Kidney (tissue), 22 donors: ENCODE measurements at places on chromosomes 2 and 18.

- DNase-seq, result no peak
- H3K27me3 ChIP-seq, result no peaks in the 10 kb centered on the region
- no peak overlapping the region for H3K4me3 ChIP-seq
- H3K27ac ChIP-seq, result no peak overlapping the region
- no peaks in the 10 kb centered on the region for H3K4me1 ChIP-seq
Measured at GRCh38 chr18:8001711-8002301, 434.7 kb downstream of the PTPRM start.

DNA sequence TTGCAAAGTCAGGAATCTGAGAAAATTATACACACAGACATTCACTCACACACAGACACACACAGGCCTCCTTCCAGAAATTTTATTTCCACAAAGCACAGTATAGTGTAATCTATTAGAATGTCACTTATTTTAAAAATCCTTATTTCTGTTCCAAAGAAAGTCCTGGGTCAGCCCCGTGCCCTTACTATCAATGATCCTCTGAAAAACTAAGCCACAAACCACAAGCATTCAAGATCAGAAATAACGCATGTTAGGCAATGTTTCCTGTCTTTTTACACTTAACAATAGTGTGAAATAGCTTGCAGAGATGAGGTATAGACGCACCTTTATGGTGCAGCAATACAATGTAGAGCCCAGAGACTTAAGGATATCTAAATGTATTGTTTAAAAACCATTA is 25.8 kb downstream of the TBC1D8 start:
- no peaks in the 10 kb centered on the region for H3K36me3 ChIP-seq
- H3K4me3 ChIP-seq, result no peak overlapping the region
- peaks cover 48% of the 10 kb centered on the region for H3K4me1 ChIP-seq
- DNase-seq, result no peak
- H3K27me3 ChIP-seq, result no peaks in the 10 kb centered on the region

- H3K4me3 ChIP-seq, result no peak overlapping the region
- H3K36me3 ChIP-seq, result no peaks in the 10 kb centered on the region
- DNase-seq, result no peak
- H3K4me1 ChIP-seq, result peaks cover 5% of the 10 kb centered on the region
- H3K27me3 ChIP-seq, result no peaks in the 10 kb centered on the region
Measured at GRCh38 chr18:58507880-58508279, 121.0 kb downstream of the ALPK2 start.

- no peak for DNase-seq
- H3K27ac ChIP-seq, result no peak overlapping the region
- H3K36me3 ChIP-seq, result no peaks in the 10 kb centered on the region
- peaks cover 68% of the 10 kb centered on the region for H3K27me3 ChIP-seq
Measured at GRCh38 chr2:181682026-181682789, 1.9 kb upstream of the NEUROD1 start.

- no peak for DNase-seq
- peaks cover 8% of the 10 kb centered on the region for H3K36me3 ChIP-seq
Measured at GRCh38 chr2:207901401-207901800, 123.9 kb downstream of the PLEKHM3 start.

DNA sequence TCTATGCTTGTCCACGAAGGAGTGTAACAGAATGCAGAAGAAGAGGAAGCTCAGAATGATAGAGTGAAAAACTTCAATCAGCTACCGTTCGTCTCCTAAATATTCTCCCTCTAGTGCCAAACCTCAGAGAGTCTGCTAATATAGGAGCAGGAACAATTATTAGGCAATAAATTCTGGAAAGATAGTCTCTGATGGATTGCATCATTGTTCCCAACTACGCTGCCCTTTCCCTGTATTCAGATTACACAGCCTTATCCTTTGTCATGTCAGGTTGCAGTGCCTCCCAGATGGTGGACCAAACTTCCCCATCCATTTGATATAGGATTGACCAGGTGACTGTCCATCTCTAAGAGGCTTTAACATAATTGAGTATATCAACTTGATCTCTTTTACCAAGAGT is 811.5 kb upstream of the CHAC2 start:
- H3K27me3 ChIP-seq, result no peaks in the 10 kb centered on the region
- no peak for DNase-seq
- no peaks in the 10 kb centered on the region for H3K36me3 ChIP-seq
- no peak overlapping the region for H3K4me3 ChIP-seq
- H3K4me1 ChIP-seq, result no peaks in the 10 kb centered on the region

GRCh38 chr2:102368461-102369109 is 13.0 kb downstream of the IL18R1 start:
- H3K4me3 ChIP-seq, result no peak overlapping the region
- no peak overlapping the region for H3K27ac ChIP-seq
- H3K4me1 ChIP-seq, result no peaks in the 10 kb centered on the region
- no peaks in the 10 kb centered on the region for H3K36me3 ChIP-seq
- H3K27me3 ChIP-seq, result no peaks in the 10 kb centered on the region

GRCh38 chr2:26495705-26496297 is 17.9 kb upstream of the OTOF start:
- H3K4me3 ChIP-seq, result no peak overlapping the region
- H3K36me3 ChIP-seq, result no peaks in the 10 kb centered on the region
- H3K27ac ChIP-seq, result no peak overlapping the region
- H3K4me1 ChIP-seq, result no peaks in the 10 kb centered on the region
- H3K27me3 ChIP-seq, result no peaks in the 10 kb centered on the region

GRCh38 chr18:54905629-54906028 is 53.6 kb downstream of the CCDC68 start:
- no peaks in the 10 kb centered on the region for H3K4me1 ChIP-seq
- H3K27ac ChIP-seq, result no peak overlapping the region
- no peaks in the 10 kb centered on the region for H3K36me3 ChIP-seq
- no peak for DNase-seq
- no peaks in the 10 kb centered on the region for H3K27me3 ChIP-seq

DNA sequence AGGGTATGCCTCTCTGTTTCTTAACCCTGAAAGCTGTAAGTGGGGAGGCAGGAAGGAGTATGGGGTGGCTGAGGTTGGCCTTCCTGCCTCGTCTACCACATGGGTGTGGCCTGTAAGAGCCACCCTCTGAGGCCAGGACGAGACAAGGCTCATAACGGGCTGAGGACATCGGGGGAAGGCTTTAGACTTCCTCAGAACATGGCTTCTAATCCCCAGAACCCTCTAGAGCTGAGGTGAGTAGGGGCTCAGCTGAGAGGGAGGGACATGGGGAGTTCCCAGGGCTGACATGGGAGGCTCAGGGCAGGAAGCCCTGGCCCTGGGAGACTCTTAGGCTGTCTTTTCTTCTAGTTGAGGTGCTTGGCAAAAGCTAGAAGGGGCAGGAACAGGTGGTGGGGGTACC is 36.7 kb downstream of the EMX1 start:
- H3K27me3 ChIP-seq, result no peaks in the 10 kb centered on the region
- H3K36me3 ChIP-seq, result no peaks in the 10 kb centered on the region

GRCh38 chr2:95149397-95149984 is 10.2 kb downstream of the ZNF514 start:
- H3K36me3 ChIP-seq, result peaks cover 28% of the 10 kb centered on the region
- H3K27ac ChIP-seq, result no peak overlapping the region
- H3K4me1 ChIP-seq, result no peaks in the 10 kb centered on the region
- no peak for DNase-seq
- no peaks in the 10 kb centered on the region for H3K27me3 ChIP-seq
- H3K4me3 ChIP-seq, result no peak overlapping the region

DNA sequence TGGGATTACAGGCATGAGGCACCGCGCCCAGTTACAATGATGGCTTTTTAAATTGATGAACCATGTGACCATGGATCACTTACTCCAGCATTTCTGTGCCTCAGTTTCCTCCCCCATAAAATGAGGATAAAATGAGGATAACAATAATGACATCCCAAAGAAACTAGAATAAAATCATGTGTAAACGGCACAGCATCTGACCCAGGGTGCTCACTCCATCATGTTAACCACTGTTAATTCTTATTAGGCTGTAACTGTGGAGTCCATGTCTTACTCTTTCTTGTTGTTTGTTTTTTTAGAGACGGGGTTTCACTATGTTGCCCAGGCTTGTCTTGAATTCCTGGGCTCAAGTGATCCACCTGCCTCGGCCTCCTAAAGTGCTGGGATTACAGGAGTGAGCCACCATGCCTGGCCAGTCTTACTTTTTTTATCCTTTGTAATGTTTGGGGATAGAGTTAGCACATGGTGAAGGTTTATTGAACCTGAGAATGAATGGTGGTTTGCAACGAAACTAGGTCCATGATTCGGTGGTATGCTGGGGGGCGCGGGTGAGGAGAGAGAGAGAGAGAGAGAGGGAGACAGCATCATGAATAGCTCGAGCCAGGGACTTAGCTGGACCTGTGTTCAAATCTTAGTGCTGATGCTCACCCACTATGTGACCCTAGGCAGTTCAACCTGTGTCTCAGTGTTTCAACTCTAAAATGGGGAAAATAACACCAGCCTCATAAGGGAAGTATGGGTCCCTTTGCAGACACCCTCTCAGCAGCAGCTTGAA is 52.3 kb downstream of the MYCN start:
- H3K27ac ChIP-seq, result no peak overlapping the region
- H3K4me3 ChIP-seq, result no peak overlapping the region
- no peak for DNase-seq
- no peaks in the 10 kb centered on the region for H3K4me1 ChIP-seq

GRCh38 chr2:202038471-202039277 is 5.0 kb downstream of the FZD7 start:
- no peak overlapping the region for H3K27ac ChIP-seq
- DNase-seq, result peak; percentile 44
- H3K4me1 ChIP-seq, result peaks cover 8% of the 10 kb centered on the region

GRCh38 chr2:45006942-45007287 is 2.3 kb downstream of the SIX2 start:
- no peak overlapping the region for H3K27ac ChIP-seq
- H3K4me1 ChIP-seq, result no peaks in the 10 kb centered on the region
- H3K4me3 ChIP-seq, result no peak overlapping the region
- DNase-seq, result no peak
- peaks cover 64% of the 10 kb centered on the region for H3K27me3 ChIP-seq

- no peaks in the 10 kb centered on the region for H3K36me3 ChIP-seq
- no peak overlapping the region for H3K4me3 ChIP-seq
- no peaks in the 10 kb centered on the region for H3K27me3 ChIP-seq
- no peaks in the 10 kb centered on the region for H3K4me1 ChIP-seq
- no peak for DNase-seq
- no peak overlapping the region for H3K27ac ChIP-seq
Measured at GRCh38 chr18:75694292-75694691, 266.8 kb upstream of the SMIM21 start.

DNA sequence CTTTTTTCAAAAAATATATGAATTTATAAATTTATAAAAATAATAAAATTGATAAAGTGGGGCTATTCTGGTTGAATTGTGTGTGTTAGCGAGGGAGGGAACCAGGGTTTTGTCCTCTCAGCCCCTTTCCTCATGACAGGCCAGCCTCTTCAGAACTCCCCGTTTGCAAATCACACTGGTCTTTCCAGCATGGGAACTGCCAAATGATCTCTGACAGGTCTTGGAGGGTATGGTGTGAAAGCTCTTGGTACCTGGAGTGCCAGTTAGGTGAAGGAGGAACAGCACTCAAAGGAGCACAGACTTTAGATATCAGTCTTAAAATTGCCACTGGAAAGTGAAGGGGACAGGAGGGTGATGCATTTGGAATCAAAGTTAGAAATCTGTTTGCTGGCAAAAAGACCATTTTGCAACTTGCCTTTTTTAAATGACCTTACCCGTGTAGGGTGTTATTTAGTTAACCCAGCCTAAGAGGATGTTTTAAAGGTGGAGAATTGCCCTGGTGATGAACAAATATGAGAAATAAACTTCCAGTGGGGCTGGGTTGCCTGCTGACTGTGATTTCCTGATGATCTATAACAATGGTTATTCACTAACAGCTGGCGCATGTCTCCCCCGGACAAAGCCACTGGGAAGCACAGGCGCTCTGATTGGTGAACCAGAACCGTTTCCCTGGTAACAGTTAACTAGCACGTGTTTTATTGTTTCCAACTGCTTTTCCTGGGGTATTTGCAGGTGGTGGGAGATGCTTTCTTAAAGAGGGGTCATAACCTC is 85.3 kb upstream of the EFEMP1 start:
- no peak overlapping the region for H3K4me3 ChIP-seq
- peak; percentile 96 for DNase-seq
- no peaks in the 10 kb centered on the region for H3K36me3 ChIP-seq
- H3K27me3 ChIP-seq, result no peaks in the 10 kb centered on the region
- H3K27ac ChIP-seq, result no peak overlapping the region

GRCh38 chr2:24871852-24872333 is 48.1 kb downstream of the ADCY3 start:
- DNase-seq, result peak; percentile 64
- no peak overlapping the region for H3K4me3 ChIP-seq
- H3K27ac ChIP-seq, result peak overlapping the region; percentile 22
- H3K36me3 ChIP-seq, result no peaks in the 10 kb centered on the region

GRCh38 chr2:234251326-234252271 is 201.1 kb downstream of the SPP2 start:
- no peak for DNase-seq
- no peak overlapping the region for H3K4me3 ChIP-seq
- no peaks in the 10 kb centered on the region for H3K4me1 ChIP-seq
- H3K36me3 ChIP-seq, result no peaks in the 10 kb centered on the region

- no peak overlapping the region for H3K4me3 ChIP-seq
- H3K4me1 ChIP-seq, result peaks cover 56% of the 10 kb centered on the region
- H3K36me3 ChIP-seq, result no peaks in the 10 kb centered on the region
- no peaks in the 10 kb centered on the region for H3K27me3 ChIP-seq
Measured at GRCh38 chr2:217954971-217955740, 47.6 kb downstream of the TNS1 start.

DNA sequence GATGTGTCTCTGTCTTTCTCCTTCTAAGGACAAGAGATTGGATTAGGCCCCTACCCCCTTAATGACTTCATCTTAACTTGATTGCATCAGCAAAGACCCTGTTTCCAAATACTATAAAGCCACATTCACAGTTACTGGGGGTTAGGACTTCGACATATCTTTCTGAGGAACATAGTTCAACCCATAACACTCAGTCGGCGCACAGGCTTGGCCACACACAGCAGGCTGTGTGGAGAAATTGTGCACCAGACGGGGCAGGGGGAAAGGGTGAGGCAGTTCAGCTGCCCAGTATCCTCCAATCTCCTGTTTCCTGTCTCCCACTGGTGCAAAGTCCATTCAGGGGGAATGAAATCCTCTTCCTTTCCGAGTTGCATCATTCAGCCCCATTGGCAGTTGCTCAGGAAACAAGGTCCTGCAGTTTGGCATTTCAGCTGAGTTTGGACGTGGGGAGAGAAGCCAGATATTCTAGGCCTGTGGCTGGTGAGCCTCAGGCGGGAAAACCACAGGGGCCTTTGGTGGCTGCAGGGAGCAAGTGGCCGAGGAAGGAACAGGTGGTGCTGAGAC is 9.4 kb upstream of the RAPGEF4 start:
- H3K4me3 ChIP-seq, result no peak overlapping the region
- H3K27ac ChIP-seq, result no peak overlapping the region
- H3K27me3 ChIP-seq, result no peaks in the 10 kb centered on the region
- no peak for DNase-seq

DNA sequence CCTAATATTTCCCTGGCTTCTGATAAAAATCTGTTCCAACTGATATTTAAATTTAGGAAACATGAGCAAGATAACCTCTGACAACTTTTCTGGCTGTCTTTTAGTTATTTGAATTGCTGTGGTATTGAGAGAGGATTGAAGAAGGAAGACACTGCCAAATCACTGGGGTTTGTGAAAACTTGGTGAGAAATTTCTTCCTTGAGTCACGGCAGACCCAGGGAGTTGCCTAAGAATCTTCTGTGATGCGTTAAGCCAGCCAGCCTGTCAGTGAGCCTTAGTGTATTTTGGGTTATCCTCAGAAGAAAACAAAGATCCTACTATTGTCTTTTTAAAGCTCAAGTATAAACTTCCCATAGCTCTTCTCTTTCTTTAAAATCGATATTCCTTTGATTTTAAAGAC is 17.5 kb upstream of the DOK6 start:
- no peaks in the 10 kb centered on the region for H3K4me1 ChIP-seq
